Activated T-cell treated with anti-CD3 and anti-CD28 coated beads, Interleukin-2, amount 50 U/mL, for 72 hours (primary cell): ENCODE measurements at places on chromosomes 1 and 21.

- no peak overlapping the region for H3K4me3 ChIP-seq
- H3K27me3 ChIP-seq: no peaks in the 10 kb centered on the region
- no peaks in the 10 kb centered on the region for H3K4me1 ChIP-seq
- H3K27ac ChIP-seq: no peak overlapping the region
- no peaks in the 10 kb centered on the region for H3K36me3 ChIP-seq
- DNase-seq: no peak
Observed at GRCh38 chr1:184555665-184556641, 169.1 kb downstream of the C1orf21 start.

GRCh38 chr1:87117761-87118368 lies 203.4 kb downstream of the HS2ST1 start:
- H3K27ac ChIP-seq: no peak overlapping the region
- no peaks in the 10 kb centered on the region for H3K36me3 ChIP-seq
- H3K4me1 ChIP-seq: peaks cover 10% of the 10 kb centered on the region
- DNase-seq: no peak
- H3K4me3 ChIP-seq: no peak overlapping the region

DNA sequence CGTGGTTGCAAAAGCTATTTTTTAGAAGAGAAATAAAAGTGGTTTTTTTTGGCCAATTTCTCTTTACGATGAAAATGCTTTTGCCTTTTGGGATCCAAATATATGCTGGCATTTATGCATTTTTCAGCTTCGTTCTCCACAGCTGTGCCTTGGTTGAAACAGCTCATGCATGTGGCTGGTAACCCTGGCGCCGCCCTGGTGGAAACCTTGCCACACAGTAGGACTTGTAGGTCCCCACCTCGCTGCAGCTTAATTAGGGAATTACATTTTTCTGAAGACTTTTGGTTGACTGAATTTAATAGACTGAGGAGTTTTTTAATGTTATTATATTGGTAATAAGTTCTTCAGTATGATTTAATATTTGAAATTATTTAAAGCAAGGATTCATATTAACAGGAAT lies 12.7 kb upstream of the PCP4 start:
- no peaks in the 10 kb centered on the region for H3K36me3 ChIP-seq
- H3K4me3 ChIP-seq: no peak overlapping the region
- no peak for DNase-seq
- no peaks in the 10 kb centered on the region for H3K4me1 ChIP-seq
- no peaks in the 10 kb centered on the region for H3K27me3 ChIP-seq

- H3K4me1 ChIP-seq: peaks cover 56% of the 10 kb centered on the region
- H3K27me3 ChIP-seq: no peaks in the 10 kb centered on the region
- peak overlapping the region; percentile 49 for H3K4me3 ChIP-seq
- DNase-seq: peak; percentile 56
- peak overlapping the region; percentile 82 for H3K27ac ChIP-seq
Observed at GRCh38 chr1:161763522-161764098, 2.5 kb upstream of the ATF6 start.

DNA sequence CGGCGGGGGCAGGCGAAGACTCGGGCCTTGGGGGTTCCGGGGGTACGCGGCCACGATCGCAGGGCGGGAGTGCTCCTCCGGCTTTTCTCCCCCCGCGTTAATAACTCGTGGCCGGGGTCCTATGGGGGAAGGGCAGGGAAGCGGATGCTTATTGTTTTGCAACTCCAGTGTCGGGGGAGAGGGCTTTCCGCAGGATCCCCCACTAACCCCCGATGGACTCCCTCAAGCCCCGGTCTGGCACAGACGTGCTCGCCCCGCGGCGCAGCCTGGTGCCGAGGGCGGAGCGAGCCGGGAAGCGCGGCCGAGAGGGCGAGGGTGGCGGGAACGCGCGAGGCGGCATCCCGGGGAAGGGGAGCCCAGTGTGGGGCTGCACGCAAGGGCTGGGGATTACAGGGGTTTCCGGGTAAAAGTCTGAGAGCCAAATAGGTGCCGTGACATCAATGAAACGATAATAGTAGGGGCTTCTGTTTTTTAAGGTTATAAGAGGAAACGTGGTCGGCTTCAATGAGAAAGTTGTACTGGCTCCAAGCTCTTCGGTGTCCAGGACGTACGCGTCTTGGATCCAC lies 772 bp downstream of the UCK2 start:
- peak overlapping the region; percentile 99 for H3K27ac ChIP-seq
- peak overlapping the region; percentile 93 for H3K4me3 ChIP-seq
